ENCODE measurements at places on chromosomes 7 and 10. TPM values are rescaled to one million over a fixed set of nuclear protein-coding genes. Genes with fewer than 3 reads are reported as not detected.

GRCh38 chr10:34954142-34954541 lies 136.0 kb downstream of the CUL2 start:
- H3K4me3 ChIP-seq = no peak overlapping the region
- peak; percentile 91 for DNase-seq
- H3K4me1 ChIP-seq = no peaks in the 10 kb centered on the region
- no peak overlapping the region for H3K27ac ChIP-seq
- H3K36me3 ChIP-seq = no peaks in the 10 kb centered on the region
- H3K27me3 ChIP-seq = no peaks in the 10 kb centered on the region

- no peak overlapping the region for H3K27ac ChIP-seq
- no peaks in the 10 kb centered on the region for H3K27me3 ChIP-seq
- H3K4me1 ChIP-seq = no peaks in the 10 kb centered on the region
- DNase-seq = no peak
- H3K4me3 ChIP-seq = no peak overlapping the region
Measured at GRCh38 chr7:5714657-5715337, 66.7 kb downstream of the RNF216 start.

DNA sequence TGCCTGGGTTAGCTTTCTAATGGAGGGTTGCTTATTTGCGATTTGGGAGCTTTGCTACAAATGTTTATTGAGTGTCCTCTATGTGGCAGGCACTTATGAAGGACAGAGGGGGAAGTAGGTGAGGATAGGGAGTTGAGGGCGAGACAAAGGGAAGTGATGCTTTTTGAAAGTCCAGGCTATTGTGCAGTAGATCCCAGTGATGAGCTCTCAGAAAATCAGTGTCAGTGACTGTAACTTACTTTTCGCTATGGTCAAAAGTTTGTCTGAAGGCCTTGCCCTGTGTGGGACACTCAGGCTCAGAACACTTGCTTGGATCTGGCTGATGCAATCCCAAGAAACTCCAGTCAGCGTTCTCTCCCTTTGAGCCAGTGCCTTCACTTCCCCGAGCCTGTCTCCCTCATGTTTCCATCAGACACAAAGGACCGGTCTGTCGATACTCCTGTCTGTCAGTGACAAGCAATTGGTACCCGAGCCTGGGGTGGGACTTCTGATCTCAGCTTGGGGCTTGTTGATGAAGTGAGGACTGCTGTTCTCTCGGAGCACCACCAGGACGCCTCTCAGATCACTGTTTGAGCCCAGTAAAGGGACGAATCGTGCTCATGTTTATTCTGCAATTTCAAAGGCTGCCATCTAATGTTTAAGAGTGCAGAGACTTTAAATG lies 63.1 kb upstream of the SORCS3 start:
- H3K4me1 ChIP-seq = no peaks in the 10 kb centered on the region
- H3K27me3 ChIP-seq = peaks cover 36% of the 10 kb centered on the region
- no peak overlapping the region for H3K4me3 ChIP-seq
- DNase-seq = no peak
- H3K27ac ChIP-seq = no peak overlapping the region

Gene GALNT17
- total RNA-seq = 8.9 TPM

DNA sequence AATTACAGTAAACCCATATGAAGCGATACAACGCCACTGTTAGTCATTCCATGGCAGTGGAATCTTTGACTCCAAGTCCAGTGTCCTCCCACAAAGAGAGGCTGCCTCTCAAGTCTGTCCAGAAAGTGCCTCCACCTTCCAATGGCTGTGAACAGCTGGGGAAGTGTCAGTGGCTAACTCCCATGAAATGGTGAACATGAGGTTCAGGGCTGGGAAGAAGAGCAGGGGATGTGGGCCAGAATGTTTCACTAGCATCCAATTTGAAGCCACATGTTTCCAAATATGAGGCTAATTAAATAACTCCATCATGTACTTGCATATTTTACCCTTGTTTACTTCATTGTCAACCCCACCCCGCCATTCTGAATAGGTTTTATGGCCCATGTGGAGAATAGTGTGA lies 53.1 kb upstream of the CHST15 start:
- H3K4me3 ChIP-seq = no peak overlapping the region
- H3K36me3 ChIP-seq = no peaks in the 10 kb centered on the region
- H3K27me3 ChIP-seq = no peaks in the 10 kb centered on the region
- peaks cover 56% of the 10 kb centered on the region for H3K4me1 ChIP-seq
- peak overlapping the region; percentile 87 for H3K27ac ChIP-seq

DNA sequence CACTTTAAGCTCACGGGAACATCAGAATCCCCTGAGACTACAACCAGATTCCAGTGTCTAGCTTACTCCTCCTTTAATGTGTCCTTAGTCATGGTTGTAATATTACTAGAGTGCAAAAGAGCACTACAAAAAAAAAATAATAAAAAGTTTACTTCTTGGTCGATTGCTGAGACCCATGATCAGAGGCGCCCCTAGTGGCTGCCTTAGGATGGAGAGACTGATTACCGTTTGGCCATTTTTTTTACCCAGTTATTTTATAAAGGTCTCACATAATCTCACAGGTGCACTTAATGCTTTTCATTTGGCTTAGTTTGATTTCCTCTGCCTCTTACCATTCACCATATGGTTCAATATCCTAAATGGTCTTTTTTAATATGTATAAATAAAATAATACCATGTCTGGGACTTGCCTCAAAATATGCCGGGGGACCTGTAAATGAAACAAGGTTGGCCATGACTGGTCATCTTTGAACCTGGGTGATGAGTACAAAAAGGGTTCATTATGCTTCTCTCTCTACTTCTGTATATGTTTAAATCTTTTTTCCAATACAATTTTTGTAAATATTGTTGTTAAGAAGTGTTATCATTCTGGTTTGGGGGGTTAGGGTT lies 331.5 kb upstream of the NFE2L3 start:
- H3K36me3 ChIP-seq = no peaks in the 10 kb centered on the region
- H3K4me1 ChIP-seq = no peaks in the 10 kb centered on the region
- DNase-seq = no peak

- no peak overlapping the region for H3K27ac ChIP-seq
- no peak for DNase-seq
- no peaks in the 10 kb centered on the region for H3K27me3 ChIP-seq
- no peaks in the 10 kb centered on the region for H3K36me3 ChIP-seq
- no peak overlapping the region for H3K4me3 ChIP-seq
Measured at GRCh38 chr7:17020250-17020649, 138.5 kb upstream of the AGR3 start.

Gene ERVW-1
- not detected for total RNA-seq

- H3K27ac ChIP-seq = no peak overlapping the region
- H3K27me3 ChIP-seq = no peaks in the 10 kb centered on the region
- H3K36me3 ChIP-seq = no peaks in the 10 kb centered on the region
- H3K4me3 ChIP-seq = no peak overlapping the region
- H3K4me1 ChIP-seq = peaks cover 56% of the 10 kb centered on the region
- DNase-seq = no peak
Measured at GRCh38 chr7:139889186-139889871, 60.3 kb downstream of the TBXAS1 start.

DNA sequence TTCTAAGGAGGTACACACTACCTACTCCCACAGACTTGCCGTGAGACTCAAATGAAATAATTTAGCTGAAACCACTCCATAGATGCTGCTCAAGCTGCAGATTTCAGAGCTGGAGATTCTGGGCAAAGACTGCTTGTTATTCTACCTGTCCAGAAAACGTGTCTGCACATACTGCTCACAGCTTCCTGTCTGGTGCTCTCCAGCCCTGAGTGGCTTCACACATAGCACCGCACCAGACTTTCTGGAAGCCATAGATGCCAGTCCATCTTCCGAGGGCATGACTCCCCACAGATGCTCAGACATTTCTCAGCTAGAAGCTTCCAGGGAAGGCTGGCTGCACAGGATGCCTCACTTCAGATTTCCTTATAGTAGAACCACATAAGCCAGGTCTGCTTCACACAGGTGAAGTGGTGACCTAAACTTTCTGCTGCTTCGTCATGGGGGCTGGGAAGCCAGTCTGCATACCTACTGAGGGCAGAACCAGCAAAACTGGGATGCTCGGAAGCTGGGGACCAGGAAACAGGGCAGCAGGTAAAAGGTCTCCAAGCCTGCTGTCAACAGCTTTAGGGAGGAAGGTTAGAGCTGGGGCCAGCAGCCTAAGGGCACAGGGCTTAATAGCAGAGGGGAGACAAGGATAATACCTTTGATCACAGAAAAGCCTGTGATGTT lies 18.2 kb downstream of the CCDC6 start:
- no peak overlapping the region for H3K4me3 ChIP-seq
- peaks cover 5% of the 10 kb centered on the region for H3K36me3 ChIP-seq
- no peak overlapping the region for H3K27ac ChIP-seq

DNA sequence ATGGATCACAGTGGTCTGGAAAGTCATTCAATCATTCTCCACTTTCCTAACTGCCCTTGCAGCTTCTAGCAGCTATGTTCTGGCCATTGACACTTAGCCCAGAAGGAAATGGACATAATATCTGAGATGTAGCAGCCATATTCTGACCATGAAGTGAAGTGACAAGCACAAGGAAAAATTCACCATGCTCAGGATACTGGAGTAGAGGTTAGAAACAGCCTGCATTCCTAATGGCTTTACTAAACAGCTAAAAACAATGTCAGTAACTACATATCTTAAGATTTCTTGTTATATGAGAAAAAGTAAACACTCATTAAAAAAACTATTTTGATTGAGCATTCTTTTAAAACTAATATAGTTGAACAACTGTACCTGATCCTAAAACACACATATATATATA lies 443.8 kb downstream of the MAGI2 start:
- no peak overlapping the region for H3K27ac ChIP-seq
- H3K36me3 ChIP-seq = no peaks in the 10 kb centered on the region
- H3K4me1 ChIP-seq = no peaks in the 10 kb centered on the region
- H3K4me3 ChIP-seq = no peak overlapping the region
- H3K27me3 ChIP-seq = no peaks in the 10 kb centered on the region

Gene TRPV5
- not detected for total RNA-seq

Gene INA
- total RNA-seq = 0.26 TPM

DNA sequence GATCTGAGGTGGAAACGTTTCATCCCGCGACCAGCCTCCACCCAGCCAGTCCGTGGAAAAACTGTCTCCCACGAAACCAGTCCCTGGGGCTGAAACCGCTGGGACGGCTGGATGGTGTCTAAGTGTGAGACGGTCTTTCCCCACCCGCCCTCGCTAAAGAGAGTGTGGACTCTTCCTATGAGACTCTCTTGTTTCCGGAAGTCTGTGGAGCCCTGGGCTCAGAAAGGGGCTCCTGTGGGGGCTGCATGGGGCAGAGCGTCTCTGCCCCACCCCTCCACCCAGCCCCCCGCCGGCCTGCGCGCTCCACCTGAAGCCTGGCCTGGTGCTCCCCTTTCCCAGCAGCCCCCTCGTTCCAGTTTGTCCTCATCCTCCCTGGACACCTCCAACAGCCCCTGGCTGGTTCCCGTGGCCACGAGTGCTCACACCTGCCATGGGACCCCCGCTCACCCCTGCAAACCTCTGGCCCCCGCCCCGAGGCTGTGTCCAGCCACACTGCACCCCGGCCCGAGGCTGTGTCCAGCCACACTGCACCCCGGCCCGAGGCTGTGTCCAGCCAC lies 28.7 kb downstream of the CFAP46 start:
- no peaks in the 10 kb centered on the region for H3K4me1 ChIP-seq

Gene GIMAP4
- total RNA-seq = 31.3 TPM

Gene CALHM1
- not detected for total RNA-seq

DNA sequence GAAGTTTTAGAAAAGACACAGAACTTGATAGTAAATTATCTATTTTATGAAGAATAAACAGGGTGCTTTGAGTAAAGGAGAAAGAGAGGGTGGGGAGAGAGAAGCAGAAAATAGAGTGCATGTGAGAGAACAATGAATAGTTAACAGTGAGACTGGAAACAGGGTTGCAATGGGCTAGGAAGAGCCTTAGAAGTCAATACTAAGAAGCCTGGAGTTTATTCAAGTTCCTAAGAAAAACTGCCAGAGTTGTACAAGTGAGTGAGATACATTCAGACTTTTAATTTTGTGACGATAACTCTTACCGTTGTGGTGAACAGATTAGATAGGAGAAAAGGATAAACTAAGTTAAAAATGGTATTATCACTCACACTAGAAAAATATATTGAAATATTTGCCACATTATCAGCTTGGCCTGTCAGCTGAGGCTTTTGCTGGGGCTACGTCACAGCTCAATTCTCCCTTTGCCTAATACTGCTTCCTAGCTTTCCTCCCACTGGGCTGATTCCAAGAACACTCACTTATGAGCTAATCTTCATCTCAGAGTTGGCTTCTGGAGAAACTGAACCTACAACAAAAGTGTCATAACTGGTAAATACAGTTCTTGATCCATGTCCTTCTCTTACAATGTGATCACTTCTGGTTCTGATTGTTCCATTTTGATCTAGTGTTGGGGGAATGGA lies 92.7 kb downstream of the SEMA3D start:
- no peak for DNase-seq
- no peaks in the 10 kb centered on the region for H3K36me3 ChIP-seq
- H3K27ac ChIP-seq = no peak overlapping the region
- H3K27me3 ChIP-seq = no peaks in the 10 kb centered on the region

- no peak overlapping the region for H3K4me3 ChIP-seq
Measured at GRCh38 chr7:41570766-41571165, 132.1 kb downstream of the INHBA start.

DNA sequence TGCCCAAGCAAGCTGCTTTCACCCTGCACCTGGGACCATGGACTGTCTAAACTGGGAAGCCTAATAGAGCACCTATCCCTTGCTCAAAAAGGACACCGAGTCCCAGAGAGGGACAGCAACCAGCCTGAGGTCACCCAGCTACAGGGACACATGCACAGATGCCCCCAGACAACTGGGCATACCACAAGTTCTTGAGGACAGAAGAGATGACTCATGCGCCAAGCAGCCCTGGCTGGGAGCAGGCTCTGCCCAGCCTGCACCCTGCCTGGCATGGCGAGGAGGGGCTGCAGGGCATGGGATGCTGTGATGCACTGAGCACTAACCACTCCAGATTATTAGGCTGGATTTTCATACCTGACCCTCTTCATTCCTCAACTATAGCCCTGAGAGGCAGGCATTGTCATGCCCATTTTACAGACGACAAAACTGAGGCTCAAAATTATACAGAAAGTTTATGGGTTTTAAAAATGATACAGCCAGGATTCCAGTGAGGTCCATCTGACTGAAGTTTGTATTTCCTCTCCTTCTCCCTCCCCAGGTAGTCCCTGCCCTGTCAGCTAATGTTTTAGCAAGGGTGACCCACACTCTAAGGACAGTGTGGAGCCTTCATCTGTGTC lies 289.3 kb upstream of the ZMIZ1 start:
- H3K27ac ChIP-seq = no peak overlapping the region
- H3K4me1 ChIP-seq = peaks cover 3% of the 10 kb centered on the region
- no peak for DNase-seq
- no peak overlapping the region for H3K4me3 ChIP-seq

- peaks cover 37% of the 10 kb centered on the region for H3K36me3 ChIP-seq
- peak overlapping the region; percentile 97 for H3K4me3 ChIP-seq
- peak overlapping the region; percentile 91 for H3K27ac ChIP-seq
- H3K27me3 ChIP-seq = no peaks in the 10 kb centered on the region
Measured at GRCh38 chr7:6446838-6447580, 745 bp downstream of the DAGLB start.

DNA sequence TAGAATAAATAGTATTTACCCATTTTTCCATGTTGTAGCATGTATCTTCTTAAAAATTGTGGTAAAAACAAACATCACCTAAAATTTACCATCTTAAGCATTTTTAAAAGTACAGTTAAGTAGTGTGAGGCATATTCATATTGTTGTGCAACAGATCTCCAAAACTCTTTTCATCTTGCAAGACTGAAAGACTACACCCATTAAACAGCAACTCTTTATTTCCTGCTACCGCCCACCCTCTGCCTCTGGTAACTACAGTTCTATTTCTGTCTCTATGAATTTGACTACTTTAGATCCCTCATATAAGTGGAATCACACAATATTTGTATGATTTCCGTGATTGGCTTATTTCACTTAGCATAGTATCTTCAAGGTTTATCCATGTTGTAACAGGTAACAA lies 40.0 kb upstream of the AGBL3 start:
- H3K27me3 ChIP-seq = no peaks in the 10 kb centered on the region
- no peak for DNase-seq
- no peaks in the 10 kb centered on the region for H3K36me3 ChIP-seq
- H3K27ac ChIP-seq = no peak overlapping the region
- H3K4me3 ChIP-seq = no peak overlapping the region
- no peaks in the 10 kb centered on the region for H3K4me1 ChIP-seq

All from left lung (tissue), 14 donors.